GM23338 (cell line): ENCODE measurements at places on chromosomes 7 and 10. TPM values are rescaled to one million over a fixed set of nuclear protein-coding genes. Genes with fewer than 3 reads are reported as not detected.

- DNase-seq: no peak
- no peak overlapping the region for H3K27ac ChIP-seq
- peaks cover 14% of the 10 kb centered on the region for H3K4me1 ChIP-seq
- H3K4me3 ChIP-seq: no peak overlapping the region
- H3K36me3 ChIP-seq: no peaks in the 10 kb centered on the region
Observed at GRCh38 chr10:60654813-60655464, 123.3 kb upstream of the CDK1 start.

GRCh38 chr10:76911184-76911583 is 726.4 kb downstream of the KCNMA1 start:
- H3K4me3 ChIP-seq: no peak overlapping the region
- no peak for DNase-seq
- no peaks in the 10 kb centered on the region for H3K4me1 ChIP-seq

- peak; percentile 57 for DNase-seq
- peaks cover 82% of the 10 kb centered on the region for H3K27me3 ChIP-seq
- peak overlapping the region; percentile 77 for H3K4me3 ChIP-seq
Observed at GRCh38 chr7:91267171-91267955, 3.1 kb downstream of the FZD1 start.

DNA sequence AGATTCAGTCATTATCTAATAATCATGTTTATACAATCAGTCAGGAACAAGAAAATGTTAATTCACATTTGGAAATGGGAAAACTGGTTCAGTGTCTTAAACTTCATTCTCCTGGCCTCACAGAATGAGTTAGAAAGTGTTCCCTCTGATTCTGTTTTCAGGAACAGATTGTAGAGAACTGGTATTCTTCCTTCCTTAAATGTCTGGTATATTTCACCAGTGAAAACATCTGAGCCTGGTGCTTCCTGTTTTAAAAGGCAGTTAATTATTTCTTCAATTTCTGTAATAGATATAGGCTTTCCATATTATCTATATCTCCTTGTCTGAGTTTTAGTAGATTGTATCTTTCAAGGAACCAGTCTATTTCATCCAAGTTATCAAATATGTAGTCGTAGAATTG is 97.1 kb upstream of the TMEM168 start:
- no peaks in the 10 kb centered on the region for H3K27me3 ChIP-seq
- H3K4me1 ChIP-seq: peaks cover 9% of the 10 kb centered on the region; the same call in 1 of the 2 replicates
- no peaks in the 10 kb centered on the region; the same call in 1 of the 2 replicates for H3K36me3 ChIP-seq

DNA sequence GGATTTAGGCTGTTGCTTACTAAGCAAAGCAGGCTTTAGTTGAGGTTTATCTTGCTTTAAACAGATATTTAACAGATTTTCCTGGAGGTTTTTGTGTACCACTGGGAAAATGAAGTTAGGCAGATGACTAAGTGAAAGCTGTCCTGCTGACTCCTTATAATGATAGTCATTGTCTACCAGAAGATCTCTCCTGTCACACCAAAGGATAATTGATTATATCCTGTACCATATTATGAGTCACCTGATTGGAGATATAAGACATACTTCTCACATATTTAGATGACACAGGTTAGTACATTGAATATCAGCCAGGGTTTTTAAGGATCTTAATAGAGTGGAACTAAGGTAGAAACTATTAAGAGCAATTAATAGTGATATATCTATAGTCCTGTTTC is 68.4 kb downstream of the PTEN start:
- peaks cover 55% of the 10 kb centered on the region for H3K4me1 ChIP-seq
- no peak for DNase-seq
- no peak overlapping the region for H3K27ac ChIP-seq
- no peaks in the 10 kb centered on the region for H3K36me3 ChIP-seq
- H3K4me3 ChIP-seq: no peak overlapping the region

- H3K36me3 ChIP-seq: no peaks in the 10 kb centered on the region
- no peaks in the 10 kb centered on the region for H3K4me1 ChIP-seq
- no peak for DNase-seq
Observed at GRCh38 chr7:25228386-25228785, at the start of gene NPVF. Gene NPVF, minus strand, starts transcription at chr7:25228486. Its CDS starts 47 bp downstream, at chr7:25228439.

DNA sequence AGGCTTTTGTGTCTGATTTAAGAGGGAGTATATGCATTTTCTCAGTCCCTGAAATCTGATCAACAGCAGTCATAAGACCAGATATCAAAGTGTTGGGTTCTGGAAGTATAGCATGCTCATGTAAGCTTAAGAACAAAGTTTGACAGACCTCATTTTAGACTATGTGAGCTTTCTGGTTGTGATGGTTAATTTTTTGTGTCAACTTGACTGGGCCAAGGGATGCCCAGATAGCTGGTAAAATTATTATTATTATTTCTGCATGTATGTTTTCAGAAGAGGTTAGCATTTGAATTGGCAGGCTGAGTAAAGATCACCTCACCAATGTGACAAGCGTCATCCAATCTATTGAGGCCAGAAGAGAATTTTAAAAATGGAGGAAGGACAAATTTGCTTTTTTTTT is 63.5 kb upstream of the FRMD4A start:
- H3K4me1 ChIP-seq: no peaks in the 10 kb centered on the region
- no peak for DNase-seq
- no peaks in the 10 kb centered on the region; the same call in 1 of the 2 replicates for H3K36me3 ChIP-seq
- no peak overlapping the region for H3K4me3 ChIP-seq

GRCh38 chr7:138842111-138842510 is 44.1 kb upstream of the ATP6V0A4 start:
- no peaks in the 10 kb centered on the region for H3K4me1 ChIP-seq
- H3K27ac ChIP-seq: no peak overlapping the region
- no peaks in the 10 kb centered on the region for H3K36me3 ChIP-seq
- H3K4me3 ChIP-seq: no peak overlapping the region
- DNase-seq: peak; percentile 54

DNA sequence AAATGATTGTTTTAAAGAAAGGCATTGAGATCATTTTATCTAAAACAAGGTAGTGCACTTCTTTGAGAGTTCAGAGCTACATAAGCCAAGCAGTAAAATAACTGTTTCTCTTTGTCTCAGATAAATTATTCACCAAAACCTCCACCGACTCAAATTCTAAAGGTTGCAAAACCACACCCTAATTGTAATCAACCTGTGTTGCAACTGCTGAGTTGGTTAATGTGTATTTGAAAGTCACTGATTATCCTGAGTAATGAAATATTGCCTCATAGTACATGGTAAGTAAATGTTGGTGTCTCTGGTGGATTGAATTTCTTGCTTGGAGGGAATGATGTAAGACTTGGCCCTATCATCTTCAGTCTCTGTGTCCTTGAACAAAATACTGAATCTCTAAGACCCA is 35.9 kb upstream of the CYP2C9 start:
- H3K36me3 ChIP-seq: no peaks in the 10 kb centered on the region
- H3K27ac ChIP-seq: no peak overlapping the region
- no peak for DNase-seq
- H3K27me3 ChIP-seq: no peaks in the 10 kb centered on the region
- no peaks in the 10 kb centered on the region for H3K4me1 ChIP-seq
- no peak overlapping the region for H3K4me3 ChIP-seq

- DNase-seq: no peak
- no peaks in the 10 kb centered on the region for H3K36me3 ChIP-seq
- H3K4me3 ChIP-seq: no peak overlapping the region
- H3K27ac ChIP-seq: no peak overlapping the region
Observed at GRCh38 chr7:69908454-69908853, 310.2 kb downstream of the AUTS2 start.

DNA sequence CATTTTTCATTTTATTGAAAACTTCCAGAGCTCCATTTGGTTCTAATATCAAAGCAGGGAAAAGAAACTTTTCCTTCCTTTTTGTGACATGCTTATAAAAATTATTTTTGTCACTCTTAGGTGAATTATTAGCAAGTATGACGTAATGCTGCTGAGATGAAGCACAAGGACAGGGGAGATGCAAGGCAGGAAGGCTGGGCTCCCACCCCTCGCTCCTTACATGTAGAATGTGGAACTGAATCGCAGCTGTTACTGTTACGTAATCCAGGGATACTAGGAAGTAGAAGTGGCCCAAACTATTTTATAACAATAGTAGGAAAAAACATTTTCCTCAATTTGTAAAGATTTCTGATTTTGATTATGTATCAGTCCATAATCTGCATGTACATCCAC is 17.1 kb upstream of the GTPBP4 start:
- DNase-seq: no peak
- H3K27me3 ChIP-seq: no peaks in the 10 kb centered on the region
- no peak overlapping the region for H3K4me3 ChIP-seq
- H3K36me3 ChIP-seq: no peaks in the 10 kb centered on the region
- H3K27ac ChIP-seq: no peak overlapping the region

DNA sequence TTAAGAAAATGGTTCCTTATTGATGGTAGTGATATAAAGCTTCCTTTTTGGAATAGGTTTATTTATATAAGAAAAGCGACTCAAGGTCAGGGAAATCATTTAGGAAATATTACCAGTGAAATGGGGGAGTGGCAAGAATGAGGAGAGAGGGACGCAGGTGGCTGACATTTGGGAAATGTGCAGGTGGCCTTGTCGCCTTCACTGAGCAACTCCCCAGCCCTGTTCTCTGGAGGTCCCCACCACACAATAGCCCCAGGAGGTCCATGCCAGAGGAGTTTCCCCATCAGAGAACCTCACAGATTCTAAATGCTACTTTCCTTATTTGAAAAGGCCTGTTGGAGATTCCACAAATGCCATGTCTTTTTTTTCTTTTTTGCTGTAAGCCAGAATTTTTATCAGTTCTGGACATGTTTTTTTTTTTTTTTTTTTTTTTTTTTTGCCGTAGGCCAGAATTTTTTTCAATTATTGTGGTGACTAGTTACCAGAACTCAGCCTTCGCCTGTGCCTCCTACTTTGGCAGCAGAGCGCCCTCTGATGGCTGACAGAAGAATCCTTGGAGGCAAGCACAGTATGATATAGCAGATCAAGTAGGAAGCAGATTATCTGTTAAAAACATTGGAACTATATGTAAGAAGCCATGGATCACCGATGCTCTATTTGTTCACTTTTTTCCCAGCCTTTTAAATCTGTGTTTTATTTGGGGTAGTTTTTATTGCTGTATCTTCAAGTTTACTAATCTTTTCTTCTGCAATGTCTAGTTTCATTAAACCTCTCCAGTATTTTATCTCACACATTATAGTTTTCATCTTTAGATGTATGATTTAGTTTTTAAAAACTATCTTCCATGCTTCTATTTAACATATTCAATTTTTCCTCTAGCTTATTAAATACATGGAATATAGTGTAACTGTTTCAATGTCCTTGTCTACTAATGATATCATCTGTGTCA is 18.6 kb downstream of the OPALIN start:
- no peaks in the 10 kb centered on the region for H3K27me3 ChIP-seq
- peaks cover 11% of the 10 kb centered on the region for H3K4me1 ChIP-seq
- DNase-seq: peak; percentile 88
- no peak overlapping the region for H3K4me3 ChIP-seq

The PAPOLB gene
- polyA plus RNA-seq: 0.07 and 0.08 TPM in 2 replicates

The CADPS2 gene
- polyA plus RNA-seq: 15.1 and 16.3 TPM in 2 replicates

GRCh38 chr7:101108330-101108857 is 18.5 kb upstream of the SERPINE1 start:
- H3K27ac ChIP-seq: no peak overlapping the region
- H3K4me1 ChIP-seq: no peaks in the 10 kb centered on the region
- H3K36me3 ChIP-seq: no peaks in the 10 kb centered on the region
- H3K4me3 ChIP-seq: no peak overlapping the region
- no peak for DNase-seq

GRCh38 chr7:151273651-151274390 is 25.3 kb upstream of the SMARCD3 start:
- H3K4me1 ChIP-seq: peaks cover 6% of the 10 kb centered on the region; the same call in 1 of the 2 replicates
- peaks cover 21% of the 10 kb centered on the region for H3K27me3 ChIP-seq
- H3K27ac ChIP-seq: no peak overlapping the region
- DNase-seq: no peak
- H3K36me3 ChIP-seq: no peaks in the 10 kb centered on the region
- H3K4me3 ChIP-seq: no peak overlapping the region

The ZNF282 gene
- polyA plus RNA-seq: 7.2 and 7.4 TPM in 2 replicates

DNA sequence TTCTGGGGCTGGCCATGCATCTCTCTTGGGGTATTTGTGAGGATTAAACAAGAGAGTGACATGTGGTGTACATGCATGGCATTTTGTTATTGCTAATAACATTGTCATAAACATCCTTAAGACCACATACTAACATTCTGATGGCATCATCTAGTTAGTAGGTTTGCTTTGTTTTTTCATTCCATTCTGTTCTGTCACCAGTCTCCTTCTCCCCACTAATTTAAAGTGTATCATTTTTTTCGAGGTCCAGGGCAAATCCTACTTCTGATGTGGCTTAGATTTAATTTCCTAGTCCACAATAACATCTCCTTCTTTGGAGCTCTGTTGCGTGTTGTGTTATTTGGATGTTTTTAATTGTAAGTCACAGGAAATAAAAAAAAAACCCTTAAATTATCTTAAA is 248.1 kb downstream of the LRMDA start:
- no peaks in the 10 kb centered on the region for H3K4me1 ChIP-seq
- no peaks in the 10 kb centered on the region for H3K27me3 ChIP-seq
- no peak for DNase-seq
- no peak overlapping the region for H3K4me3 ChIP-seq

The TMEM236 gene
- 0.03 and 0.05 TPM in 2 replicates for polyA plus RNA-seq

The CLEC2L gene
- 0.21 TPM in 1 of 2 replicates, not detected in the other for polyA plus RNA-seq

The CUZD1 gene
- 2.5 and 3.1 TPM in 2 replicates for polyA plus RNA-seq

- no peak overlapping the region for H3K4me3 ChIP-seq
- H3K27ac ChIP-seq: no peak overlapping the region
- peaks cover 11% of the 10 kb centered on the region; the same call in 1 of the 2 replicates for H3K4me1 ChIP-seq
- H3K36me3 ChIP-seq: no peaks in the 10 kb centered on the region
- H3K27me3 ChIP-seq: no peaks in the 10 kb centered on the region
Observed at GRCh38 chr10:21926949-21927348, 76.6 kb downstream of the DNAJC1 start.

The KCNMA1 gene
- polyA plus RNA-seq: 8.7 and 9.0 TPM in 2 replicates

DNA sequence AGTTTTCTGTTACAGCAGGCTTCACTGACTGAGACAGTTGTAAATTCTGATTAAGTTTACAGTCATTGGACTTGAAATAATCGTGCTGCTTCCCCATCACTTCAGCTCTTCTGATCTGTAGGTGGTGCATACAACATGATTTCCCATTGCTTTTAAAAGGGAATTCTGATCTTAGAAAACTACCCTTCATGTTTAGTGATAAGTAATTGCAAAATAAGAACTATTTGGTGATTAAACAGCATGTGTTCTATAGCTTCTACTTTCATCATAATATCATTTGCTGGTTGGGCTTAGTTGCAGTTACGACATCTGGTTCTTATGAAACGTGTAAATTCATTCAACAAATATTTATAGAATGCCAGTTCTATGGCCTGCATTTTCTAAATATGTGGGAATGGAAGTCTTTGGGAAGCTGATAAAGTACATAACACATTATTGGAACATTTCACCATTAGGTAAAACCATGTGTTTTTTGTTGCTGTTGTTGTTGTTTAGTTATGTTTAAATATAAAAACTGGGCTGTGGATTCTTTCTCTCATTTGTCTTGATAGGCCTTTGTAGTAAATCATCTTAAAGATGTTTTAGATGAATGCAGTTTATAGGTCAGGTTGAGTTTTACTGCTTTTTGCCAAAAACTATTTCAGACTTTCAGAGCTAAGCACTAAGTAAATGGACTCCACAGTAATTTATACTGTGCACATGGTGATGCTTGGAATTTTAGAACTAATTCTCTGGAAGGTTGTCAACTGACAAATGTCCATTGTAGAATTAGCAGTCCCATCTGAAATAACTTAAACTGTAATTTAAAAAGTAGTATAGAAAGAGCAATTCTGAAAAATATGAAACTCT is 13.1 kb downstream of the GNAI1 start:
- no peak for DNase-seq
- H3K4me3 ChIP-seq: no peak overlapping the region

The HMX2 gene
- polyA plus RNA-seq: 3.1 and 3.4 TPM in 2 replicates

- H3K4me3 ChIP-seq: no peak overlapping the region
- no peaks in the 10 kb centered on the region for H3K4me1 ChIP-seq
- no peaks in the 10 kb centered on the region for H3K36me3 ChIP-seq
- H3K27me3 ChIP-seq: no peaks in the 10 kb centered on the region
- no peak overlapping the region for H3K27ac ChIP-seq
Observed at GRCh38 chr10:35486297-35486990, 118.7 kb upstream of the GJD4 start.
